ENCODE measurements at places on chromosomes 4 and X.

- DNase-seq = no peak
Observed at GRCh38 chr4:141524841-141525240, 111.5 kb upstream of the IL15 start.

DNA sequence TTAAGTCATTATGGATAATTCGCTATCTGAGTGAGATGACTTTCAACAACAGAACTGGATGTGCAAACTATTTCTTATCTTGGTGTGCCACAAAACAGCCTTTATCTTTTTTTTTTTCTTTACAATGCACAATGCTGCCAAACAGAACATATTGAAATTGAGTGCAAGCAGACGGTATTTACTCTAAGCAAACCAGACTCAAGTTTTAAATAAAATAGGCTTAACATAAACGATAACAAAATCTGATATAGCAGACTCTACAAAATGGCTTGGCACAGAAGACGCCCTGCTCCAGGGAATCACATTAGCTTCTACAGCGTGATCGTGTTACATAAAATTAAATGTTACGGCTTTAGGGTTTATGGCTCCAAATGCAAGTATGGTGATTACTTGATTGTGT lies 9.6 kb upstream of the STK32B start:
- no peak for DNase-seq

DNA sequence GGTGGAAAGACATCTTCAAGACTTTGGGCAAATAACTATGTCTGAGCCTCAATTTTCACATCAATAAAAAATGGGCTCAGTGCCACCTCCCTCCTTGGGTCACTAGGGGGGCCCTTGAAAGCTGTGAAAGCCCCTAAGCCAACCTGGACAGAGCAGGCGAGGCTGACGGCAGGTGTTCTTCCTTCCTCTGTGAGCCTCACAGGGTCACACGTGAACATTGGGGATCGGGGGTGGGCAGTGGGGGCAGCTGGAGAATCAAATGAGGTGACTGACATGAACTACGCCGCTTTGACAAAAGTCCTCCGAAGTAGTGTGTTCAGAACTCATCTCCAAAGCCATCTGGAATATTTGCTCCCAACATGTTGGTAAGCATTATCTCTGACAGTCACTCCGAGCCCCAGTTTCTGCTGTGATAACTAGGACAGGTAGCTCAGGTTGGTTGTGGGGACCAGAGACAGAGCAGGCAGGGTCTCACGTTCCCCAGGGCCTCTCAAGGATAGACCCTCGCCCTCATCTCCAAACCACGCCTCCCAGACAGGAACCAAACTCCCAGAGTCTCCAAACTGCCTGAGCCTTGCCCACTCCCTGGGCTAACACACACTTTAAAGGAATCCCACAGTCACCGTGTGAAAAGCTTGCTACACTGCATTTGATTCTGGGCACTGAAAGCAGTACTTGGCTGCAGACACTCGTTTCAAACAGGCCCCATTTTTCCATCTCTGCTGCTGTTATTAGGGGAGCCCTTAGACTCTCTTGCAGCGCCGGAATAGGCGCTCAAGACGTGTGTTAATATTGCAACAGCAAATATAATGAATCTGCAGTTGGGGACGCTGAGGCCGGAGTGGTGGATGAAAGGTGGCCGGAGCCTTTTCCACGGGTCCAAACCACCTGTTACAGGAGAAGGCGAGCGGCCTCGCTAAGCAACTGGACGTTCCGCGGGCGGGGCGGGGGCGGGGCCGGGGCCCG lies 717 bp upstream of the WFS1 start:
- no peak for DNase-seq

GRCh38 chr4:169741569-169741968 lies 16.2 kb downstream of the HPF1 start:
- DNase-seq = peak; percentile 68

- DNase-seq = no peak
Observed at GRCh38 chrX:30313322-30313721, 4.1 kb upstream of the NR0B1 start.

- no peak for DNase-seq
Observed at GRCh38 chr4:118225511-118225910, 127.3 kb downstream of the PRSS12 start.

- no peak for DNase-seq
Observed at GRCh38 chr4:151402145-151402865, 6.7 kb upstream of the FHIP1A start.

GRCh38 chr4:12615822-12616221 lies 868.3 kb downstream of the RAB28 start:
- peak; percentile 4 for DNase-seq

DNA sequence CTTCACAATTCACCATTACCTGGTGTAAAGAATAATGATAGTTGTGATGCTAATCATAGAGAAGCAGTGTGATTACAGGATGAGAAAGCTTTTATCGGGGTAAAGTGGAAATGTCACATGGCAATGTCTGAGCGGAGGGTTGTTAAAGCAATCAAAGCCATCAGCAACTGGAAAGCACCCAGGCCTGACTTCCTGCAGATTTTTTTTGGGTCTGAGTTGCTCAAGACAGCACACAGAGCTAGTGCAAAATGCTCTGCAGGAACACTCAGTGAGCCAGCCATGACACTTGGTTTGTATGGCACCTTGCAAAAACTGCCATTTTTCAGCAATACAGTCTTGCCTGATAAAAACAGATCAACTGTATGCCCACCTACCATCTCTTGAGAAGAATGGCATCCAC lies 152.9 kb downstream of the COL4A6 start:
- no peak for DNase-seq

DNA sequence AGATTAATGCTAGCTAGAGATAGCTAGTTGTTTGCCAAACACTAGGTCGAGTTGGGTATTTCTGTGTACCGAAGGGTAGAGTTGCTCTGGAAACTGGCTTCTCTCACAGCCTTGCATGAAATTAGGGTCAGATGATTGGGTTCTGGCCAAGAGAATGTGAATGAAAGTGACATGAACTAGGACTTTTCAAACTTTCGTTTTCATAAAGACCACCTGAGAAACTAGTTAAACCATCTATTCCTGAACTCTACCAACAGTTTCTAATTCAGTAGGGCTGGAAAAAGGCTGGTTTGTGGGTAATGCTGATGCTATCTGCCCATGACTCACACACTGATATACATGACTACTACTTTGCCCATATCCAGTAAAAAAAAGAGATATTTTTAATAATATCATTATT lies 157.6 kb downstream of the GASK1B start:
- peak; percentile 54 for DNase-seq

DNA sequence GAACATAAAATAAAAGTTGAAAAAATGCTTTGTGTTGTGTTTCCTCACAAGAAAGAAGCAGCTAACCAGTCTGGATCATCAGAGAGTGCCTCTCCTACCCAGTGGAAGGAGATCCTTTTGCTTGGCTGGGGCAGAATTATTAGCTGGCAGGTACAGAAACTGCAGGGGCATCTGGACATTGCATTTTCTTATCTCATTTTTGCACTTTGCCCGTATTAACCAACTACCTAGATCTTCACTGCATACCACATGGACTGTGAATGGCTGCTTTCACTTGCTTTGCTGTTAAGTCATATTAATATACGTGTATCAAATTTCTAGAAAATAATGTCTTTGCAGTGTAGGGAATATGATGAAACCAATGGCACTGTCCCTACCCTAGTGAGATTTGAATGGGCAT lies 52.9 kb upstream of the PDGFRA start:
- DNase-seq = no peak

- DNase-seq = no peak
Observed at GRCh38 chrX:10681167-10681566, 60.8 kb upstream of the MID1 start.

DNA sequence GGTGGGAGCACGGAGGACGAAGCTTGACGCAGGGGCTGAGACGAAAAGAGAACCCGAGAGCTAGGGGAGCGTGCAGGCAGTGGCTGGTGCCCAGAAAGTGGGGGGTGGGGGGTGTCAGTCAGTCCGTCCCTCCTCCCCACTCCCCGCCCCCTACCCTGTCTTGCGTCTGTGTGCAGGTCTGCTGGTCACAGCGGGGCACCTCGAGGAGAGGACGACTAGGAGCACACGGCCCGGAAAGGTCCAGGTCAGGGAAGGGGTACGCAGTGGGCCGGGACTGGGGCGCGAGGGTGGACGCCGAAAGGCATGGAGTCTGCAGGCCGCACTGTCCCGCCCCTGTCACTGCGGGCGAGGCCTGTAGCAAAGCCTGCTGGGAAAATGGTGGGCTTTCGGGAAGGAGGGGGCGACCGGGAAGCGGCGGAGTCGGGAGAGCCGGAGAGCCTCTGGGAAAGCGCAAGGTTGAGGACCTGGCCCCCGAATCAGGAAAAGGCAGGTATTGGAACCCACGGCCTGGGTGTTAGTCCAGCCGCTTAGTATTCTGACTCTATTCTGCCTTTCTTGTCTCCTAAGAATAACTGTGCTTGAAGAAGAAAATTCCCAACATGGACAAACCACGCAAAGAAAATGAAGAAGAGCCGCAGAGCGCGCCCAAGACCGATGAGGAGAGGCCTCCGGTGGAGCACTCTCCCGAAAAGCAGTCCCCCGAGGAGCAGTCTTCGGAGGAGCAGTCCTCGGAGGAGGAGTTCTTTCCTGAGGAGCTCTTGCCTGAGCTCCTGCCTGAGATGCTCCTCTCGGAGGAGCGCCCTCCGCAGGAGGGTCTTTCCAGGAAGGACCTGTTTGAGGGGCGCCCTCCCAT lies 769 bp downstream of the TCEAL1 start:
- peak; percentile 48 for DNase-seq

DNA sequence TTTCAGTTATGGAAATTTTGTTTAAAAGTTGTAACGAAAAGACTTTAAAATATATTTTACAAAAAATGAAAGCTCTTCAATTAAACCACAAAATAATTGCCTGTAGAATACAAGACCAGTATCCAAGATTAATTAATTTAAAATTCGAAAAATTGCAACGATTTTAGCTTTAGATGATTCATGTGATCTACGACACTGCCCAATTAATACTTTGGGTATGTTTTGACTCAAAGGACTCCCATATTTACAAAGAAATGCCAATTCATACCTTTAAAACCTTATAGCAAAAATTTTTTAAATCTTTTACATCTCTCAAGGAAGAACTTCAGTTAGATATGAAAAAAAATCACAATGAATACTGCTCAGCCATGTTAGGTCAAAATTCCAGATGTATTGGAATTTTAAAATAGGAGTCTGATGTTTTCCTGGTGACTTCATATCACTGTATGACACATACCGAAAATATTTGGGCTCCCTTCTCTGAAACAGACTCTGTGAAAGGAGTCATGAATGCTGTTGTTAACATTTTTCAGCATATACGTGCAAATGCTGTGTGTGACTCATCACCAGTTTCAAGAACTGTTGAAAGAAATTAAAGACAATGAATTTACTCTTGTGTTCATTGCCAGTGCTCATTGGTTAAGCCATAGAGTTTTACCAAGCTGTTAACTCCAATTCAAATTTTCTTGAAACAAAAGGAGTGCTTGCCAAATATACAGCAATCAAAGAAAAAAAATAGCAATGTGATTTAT lies 13.8 kb upstream of the SMS start:
- DNase-seq = peak; percentile 90

DNA sequence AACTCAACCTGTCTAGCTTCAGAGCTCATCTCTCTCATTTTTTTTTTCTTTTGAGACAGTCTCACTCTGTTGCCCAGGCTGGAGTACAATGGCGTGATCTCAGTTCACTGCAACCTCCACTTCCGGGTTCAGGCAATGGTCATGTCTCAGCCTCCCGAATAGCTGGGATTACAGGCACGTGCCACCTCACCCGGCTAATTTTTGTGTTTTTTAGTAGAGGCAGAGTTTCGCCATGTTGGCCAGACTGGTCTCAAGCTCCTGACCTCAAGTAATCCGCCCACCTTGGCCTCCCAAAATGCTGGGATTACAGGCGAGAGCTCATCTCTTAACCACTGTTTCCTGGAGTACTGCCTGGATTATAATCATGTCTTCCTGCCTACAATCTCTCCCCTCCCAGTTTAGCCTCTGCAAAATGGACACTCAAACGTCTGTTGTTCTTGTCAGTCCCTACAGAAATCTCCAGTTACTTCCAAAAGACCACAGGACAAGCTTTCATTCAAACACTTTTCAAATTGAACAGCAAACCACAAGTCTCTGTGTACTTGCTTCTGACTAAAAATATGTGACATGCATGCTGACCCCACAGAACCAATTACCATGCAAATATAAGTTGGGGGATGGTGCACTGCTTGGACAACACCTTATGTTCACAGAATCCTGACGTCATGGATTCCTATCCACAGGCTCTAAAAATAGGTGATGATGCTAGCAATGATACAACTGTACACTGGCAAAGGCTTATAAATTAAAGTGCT lies 137.2 kb downstream of the SH3KBP1 start:
- no peak for DNase-seq

DNA sequence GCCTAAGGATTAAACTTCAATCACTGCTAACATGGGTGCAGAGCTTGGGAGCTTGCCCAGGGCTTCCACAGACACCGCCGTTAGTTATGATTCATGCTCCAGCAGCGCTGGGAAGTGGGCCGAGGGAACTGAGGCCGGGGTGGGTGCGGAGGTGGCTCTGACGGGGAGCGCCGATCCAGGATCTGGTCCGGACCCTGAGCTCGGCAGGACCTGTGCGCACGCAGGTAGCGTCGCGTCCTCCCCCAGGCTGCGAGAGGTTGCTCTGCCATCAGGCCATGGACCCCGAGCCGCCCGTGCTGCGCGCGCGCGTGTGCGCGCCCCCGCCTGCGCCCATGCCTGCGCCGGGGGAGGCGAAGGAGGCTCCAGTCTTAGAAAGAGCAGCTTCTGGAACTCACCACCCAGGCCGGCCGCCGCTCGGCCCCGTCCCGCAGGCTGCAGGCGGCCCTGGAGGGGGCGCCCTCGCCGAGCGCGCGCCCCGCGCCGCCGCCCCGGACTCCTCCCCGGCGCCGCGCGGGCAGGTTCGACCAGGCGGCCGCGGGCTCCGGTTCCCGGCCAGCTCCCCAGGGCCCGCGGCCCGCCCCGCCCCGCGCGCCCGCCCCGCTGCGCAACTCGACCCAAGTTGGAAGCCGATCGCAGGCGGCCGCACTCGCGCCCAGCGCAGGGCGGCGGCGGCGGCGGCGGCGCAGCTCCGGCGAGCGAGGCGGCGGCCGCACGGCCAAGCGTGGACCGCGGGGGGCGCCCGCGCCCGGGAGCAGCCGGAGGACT lies 732 bp upstream of the ADRA2C start:
- peak; percentile 41 for DNase-seq

DNA sequence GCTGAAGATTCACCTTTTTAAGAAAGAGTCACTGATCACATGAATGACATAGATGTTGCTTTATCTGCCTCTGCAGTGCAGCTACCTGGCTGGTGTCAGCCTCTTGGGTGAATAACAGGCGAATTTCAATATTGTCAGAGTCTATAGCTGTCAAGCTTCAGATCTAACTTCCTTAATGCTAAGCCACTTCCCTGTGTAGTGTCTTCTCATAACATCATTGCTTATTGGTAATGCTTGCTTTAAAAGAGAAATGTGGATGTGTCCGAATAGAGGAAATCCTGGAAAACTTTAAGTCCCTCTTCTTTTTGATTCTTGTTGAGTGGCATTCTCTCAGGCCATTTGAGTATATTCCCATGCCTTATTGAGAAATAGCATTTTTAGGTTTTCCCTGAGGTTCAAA lies 7.3 kb upstream of the IGFBP7 start:
- no peak for DNase-seq

DNA sequence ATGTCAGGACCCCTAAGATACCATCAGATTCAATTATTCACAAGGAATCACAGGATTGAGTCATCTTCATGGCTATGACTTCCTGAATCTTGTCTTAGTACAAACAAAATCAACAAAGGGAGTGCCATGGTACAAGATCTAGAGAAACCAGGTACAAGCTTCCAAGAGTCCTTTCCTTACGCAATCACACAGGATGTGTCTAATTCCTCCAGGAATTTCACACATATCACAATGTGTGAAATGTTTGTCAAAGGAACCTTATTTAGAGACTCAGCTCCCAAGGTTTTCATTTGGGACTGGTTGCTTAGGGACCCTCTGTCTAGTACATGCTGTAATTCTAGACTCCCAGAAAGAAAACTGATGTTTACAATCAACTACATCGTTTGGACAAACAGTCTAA lies 83.0 kb downstream of the MAB21L2 start:
- peak; percentile 94 for DNase-seq

Measured in epithelial cell of esophagus (primary cell).